Sigmoid colon (tissue), 7 donors: ENCODE measurements at places on chromosomes 2 and 18. TPM values are rescaled to one million over a fixed set of nuclear protein-coding genes. Genes with fewer than 3 reads are reported as not detected.
A peak's percentile ranks its signal among the peaks of the same experiment; 100 is the strongest.

- no peak overlapping the region for H3K4me3 ChIP-seq
- no peaks in the 10 kb centered on the region for H3K36me3 ChIP-seq
- H3K27me3 ChIP-seq, result no peaks in the 10 kb centered on the region
- DNase-seq, result no peak
Observed at GRCh38 chr2:177169810-177170514, 42.6 kb upstream of the HNRNPA3 start.

DNA sequence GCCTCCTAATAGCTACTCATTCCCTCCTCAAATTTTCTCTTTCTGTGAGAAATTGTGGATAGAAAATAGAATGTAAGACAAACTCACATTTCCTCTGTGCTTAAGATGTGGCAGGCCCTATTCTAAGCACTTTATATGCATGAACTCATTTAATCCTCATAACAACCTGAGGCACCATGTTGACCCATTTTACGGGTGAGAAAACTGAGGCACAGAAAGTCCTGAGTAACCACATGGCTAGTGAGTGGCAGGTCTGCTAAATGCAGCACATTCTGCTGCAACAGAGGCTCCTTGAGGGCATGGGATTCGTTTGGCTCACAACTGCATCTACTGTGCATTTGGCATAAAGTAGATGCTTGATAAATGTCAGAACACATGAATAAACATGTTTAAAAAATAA is 22.7 kb upstream of the RNF149 start:
- no peaks in the 10 kb centered on the region for H3K27me3 ChIP-seq
- H3K27ac ChIP-seq, result no peak overlapping the region
- H3K4me1 ChIP-seq, result no peaks in the 10 kb centered on the region
- DNase-seq, result no peak
- H3K36me3 ChIP-seq, result no peaks in the 10 kb centered on the region
- no peak overlapping the region for H3K4me3 ChIP-seq

DNA sequence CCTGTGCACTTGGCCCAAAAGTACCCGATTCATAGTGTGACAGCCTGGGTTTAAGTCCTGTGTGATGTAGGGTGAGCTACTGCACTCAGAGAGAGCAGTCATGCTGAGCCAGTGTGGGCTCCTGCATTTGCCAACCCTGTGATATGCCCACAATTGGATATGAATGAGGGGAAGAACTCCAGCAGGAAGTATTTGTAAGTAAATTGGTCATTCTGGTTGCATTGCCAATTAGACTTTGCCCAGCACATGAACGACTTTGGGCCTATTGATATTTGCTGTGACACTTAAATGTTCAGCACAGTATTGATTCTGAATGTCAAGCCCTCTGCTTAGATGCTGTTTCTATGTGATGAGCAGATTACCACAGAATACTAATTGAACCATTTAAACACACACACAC is 570.9 kb downstream of the PIK3C3 start:
- no peaks in the 10 kb centered on the region for H3K36me3 ChIP-seq
- no peaks in the 10 kb centered on the region for H3K4me1 ChIP-seq
- no peak overlapping the region for H3K27ac ChIP-seq

GRCh38 chr2:152354909-152355308 is 19.9 kb downstream of the FMNL2 start:
- H3K4me1 ChIP-seq, result no peaks in the 10 kb centered on the region
- H3K27me3 ChIP-seq, result no peaks in the 10 kb centered on the region
- H3K36me3 ChIP-seq, result no peaks in the 10 kb centered on the region
- H3K27ac ChIP-seq, result no peak overlapping the region
- no peak overlapping the region for H3K4me3 ChIP-seq

GRCh38 chr2:158578703-158579330 is 122.1 kb downstream of the PKP4 start:
- H3K4me3 ChIP-seq, result no peak overlapping the region
- no peaks in the 10 kb centered on the region for H3K27me3 ChIP-seq
- H3K4me1 ChIP-seq, result no peaks in the 10 kb centered on the region
- no peak overlapping the region for H3K27ac ChIP-seq
- no peaks in the 10 kb centered on the region for H3K36me3 ChIP-seq

The STPG4 gene
- total RNA-seq, result 1.1 TPM

- no peak overlapping the region for H3K27ac ChIP-seq
- no peaks in the 10 kb centered on the region for H3K4me1 ChIP-seq
- H3K27me3 ChIP-seq, result no peaks in the 10 kb centered on the region
- DNase-seq, result no peak
Observed at GRCh38 chr18:61856678-61857077, 36.1 kb downstream of the RNF152 start.

The MAP3K19 gene
- not detected for total RNA-seq

The CD28 gene
- total RNA-seq, result 0.82 TPM

GRCh38 chr2:9720352-9721093 is 89.7 kb upstream of the YWHAQ start:
- H3K4me3 ChIP-seq, result no peak overlapping the region
- DNase-seq, result no peak
- H3K36me3 ChIP-seq, result no peaks in the 10 kb centered on the region
- H3K4me1 ChIP-seq, result no peaks in the 10 kb centered on the region
- H3K27ac ChIP-seq, result no peak overlapping the region

The KLHL14 gene
- total RNA-seq, result 0.33 TPM

- H3K27me3 ChIP-seq, result no peaks in the 10 kb centered on the region
- H3K4me3 ChIP-seq, result no peak overlapping the region
- no peaks in the 10 kb centered on the region for H3K36me3 ChIP-seq
- no peaks in the 10 kb centered on the region for H3K4me1 ChIP-seq
Observed at GRCh38 chr18:7974200-7974874, 407.2 kb downstream of the PTPRM start.

- no peaks in the 10 kb centered on the region for H3K4me1 ChIP-seq
- no peaks in the 10 kb centered on the region for H3K36me3 ChIP-seq
- H3K27me3 ChIP-seq, result no peaks in the 10 kb centered on the region
- H3K4me3 ChIP-seq, result no peak overlapping the region
- H3K27ac ChIP-seq, result no peak overlapping the region
Observed at GRCh38 chr2:233832869-233833311, 21.4 kb downstream of the HJURP start.

DNA sequence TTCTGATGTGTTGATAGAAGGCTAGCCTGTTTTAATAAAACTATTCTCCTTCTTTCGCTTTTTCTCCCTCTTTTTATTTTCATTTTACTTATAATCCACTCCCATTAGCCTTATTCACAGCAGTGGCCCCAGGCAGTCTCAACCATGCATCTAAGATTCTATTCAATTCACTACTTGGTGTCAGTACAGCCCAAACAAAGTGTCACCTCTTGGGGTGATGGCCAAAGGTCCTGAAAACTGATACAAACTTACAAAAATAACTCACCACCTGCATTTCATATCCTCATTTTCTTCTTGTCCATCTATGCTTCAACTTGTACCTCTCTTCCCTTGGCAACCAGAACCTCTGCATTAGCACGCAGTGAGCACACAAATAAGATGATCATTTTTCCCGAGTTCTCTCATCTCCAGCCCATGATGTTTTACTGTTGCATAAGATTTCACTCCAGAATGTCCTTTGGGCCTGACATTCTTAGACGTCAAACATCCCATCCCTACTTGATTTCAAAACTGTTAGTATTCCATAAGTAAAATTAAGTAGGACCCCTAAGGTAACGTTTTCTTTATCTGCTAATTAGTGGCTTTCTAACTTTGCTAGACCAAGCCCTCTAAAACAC is 559.3 kb upstream of the TNP1 start:
- H3K4me1 ChIP-seq, result no peaks in the 10 kb centered on the region
- H3K4me3 ChIP-seq, result no peak overlapping the region
- no peak for DNase-seq

The FOXI3 gene
- total RNA-seq, result not detected

GRCh38 chr2:207503234-207503633 is 26.5 kb upstream of the CREB1 start:
- H3K27me3 ChIP-seq, result no peaks in the 10 kb centered on the region
- H3K4me1 ChIP-seq, result no peaks in the 10 kb centered on the region
- no peak overlapping the region for H3K4me3 ChIP-seq
- H3K27ac ChIP-seq, result no peak overlapping the region
- no peak for DNase-seq

- no peak overlapping the region for H3K4me3 ChIP-seq
- no peaks in the 10 kb centered on the region for H3K4me1 ChIP-seq
- no peak for DNase-seq
- no peaks in the 10 kb centered on the region for H3K36me3 ChIP-seq
Observed at GRCh38 chr2:173400760-173401159, 46.1 kb downstream of the CDCA7 start.

DNA sequence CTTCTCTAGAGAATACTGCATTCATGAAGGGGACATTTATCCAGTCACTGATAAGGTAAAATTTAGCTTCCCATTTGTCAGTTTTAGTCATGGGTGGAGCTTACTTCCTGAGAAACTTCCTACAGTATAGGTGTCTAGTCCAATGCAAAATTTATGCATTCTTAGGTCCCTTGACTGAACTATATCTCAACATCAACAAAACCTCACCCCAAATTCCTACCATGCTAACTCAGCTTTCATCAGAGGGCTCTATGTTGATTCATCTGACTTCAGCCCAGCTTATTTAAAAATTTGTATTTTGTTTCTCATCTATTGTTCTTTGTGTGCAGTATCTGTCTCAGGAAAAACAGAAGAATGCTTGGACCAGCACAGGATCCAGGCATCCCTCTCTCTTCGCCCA is 296.4 kb upstream of the ACVR2A start:
- no peak overlapping the region for H3K27ac ChIP-seq
- H3K4me3 ChIP-seq, result no peak overlapping the region
- no peak for DNase-seq
- H3K4me1 ChIP-seq, result peaks cover 10% of the 10 kb centered on the region
- no peaks in the 10 kb centered on the region for H3K36me3 ChIP-seq

The ABCG8 gene
- not detected for total RNA-seq

The ZNF532 gene
- total RNA-seq, result 104 TPM

DNA sequence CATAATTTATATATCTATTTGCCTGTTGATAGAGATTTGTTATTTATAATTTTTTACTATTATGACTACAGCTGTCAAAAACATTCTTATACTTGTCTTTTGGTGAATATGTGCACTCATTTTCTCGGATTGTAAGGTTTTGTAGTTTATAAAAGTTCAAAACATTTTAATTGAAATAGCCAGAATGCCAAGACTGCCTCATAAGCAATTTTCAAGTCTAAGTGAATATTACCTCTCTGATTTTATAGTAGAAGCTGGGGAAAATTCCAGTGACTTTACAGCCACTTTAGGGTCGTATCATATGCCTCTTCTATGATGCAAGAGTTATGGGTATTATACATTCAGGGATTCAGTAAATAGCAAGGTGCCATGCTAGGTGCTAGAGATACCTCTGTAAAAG is 21.0 kb downstream of the ZC3H6 start:
- no peak overlapping the region for H3K27ac ChIP-seq
- no peaks in the 10 kb centered on the region for H3K36me3 ChIP-seq
- H3K4me1 ChIP-seq, result peaks cover 5% of the 10 kb centered on the region
- DNase-seq, result no peak
- no peak overlapping the region for H3K4me3 ChIP-seq

- peaks cover 17% of the 10 kb centered on the region for H3K27me3 ChIP-seq
- no peaks in the 10 kb centered on the region for H3K4me1 ChIP-seq
- peak overlapping the region; percentile 46 for H3K4me3 ChIP-seq
- peak overlapping the region; percentile 75 for H3K27ac ChIP-seq
- no peak for DNase-seq
Observed at GRCh38 chr2:5690286-5690685, 1.9 kb upstream of the SOX11 start.

The MC5R gene
- total RNA-seq, result not detected

DNA sequence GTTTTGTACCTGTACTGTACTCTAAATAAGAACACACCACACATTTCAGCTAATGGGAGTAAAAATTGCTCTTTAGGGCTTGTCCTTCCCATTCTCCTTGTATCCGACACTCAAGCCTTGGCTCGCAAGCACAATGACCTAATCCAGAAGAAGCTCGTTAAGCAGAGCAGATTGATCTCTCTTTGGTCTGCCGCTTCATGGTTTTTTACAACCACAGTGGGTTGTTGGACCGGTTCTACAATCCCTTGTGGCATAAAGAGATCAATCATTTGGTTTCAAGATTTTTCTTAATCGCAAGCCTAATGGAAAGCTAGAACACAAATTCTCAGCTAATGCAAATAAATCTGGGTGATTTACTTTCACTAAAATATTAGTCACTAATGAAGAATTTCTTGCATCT is 662.1 kb downstream of the LRP1B start:
- no peaks in the 10 kb centered on the region for H3K36me3 ChIP-seq
- DNase-seq, result no peak
- no peak overlapping the region for H3K27ac ChIP-seq
- H3K4me1 ChIP-seq, result no peaks in the 10 kb centered on the region
- no peak overlapping the region for H3K4me3 ChIP-seq

- no peaks in the 10 kb centered on the region for H3K27me3 ChIP-seq
- no peaks in the 10 kb centered on the region for H3K36me3 ChIP-seq
- DNase-seq, result no peak
Observed at GRCh38 chr2:109582928-109583895, 30.6 kb downstream of the SEPTIN10 start.

- H3K36me3 ChIP-seq, result no peaks in the 10 kb centered on the region
- H3K27me3 ChIP-seq, result no peaks in the 10 kb centered on the region
- H3K4me3 ChIP-seq, result no peak overlapping the region
- DNase-seq, result no peak
- H3K4me1 ChIP-seq, result no peaks in the 10 kb centered on the region
- H3K27ac ChIP-seq, result no peak overlapping the region
Observed at GRCh38 chr18:58649966-58650816, 21.1 kb upstream of the MALT1 start.

- no peak overlapping the region for H3K4me3 ChIP-seq
- no peak for DNase-seq
- no peaks in the 10 kb centered on the region for H3K4me1 ChIP-seq
- no peak overlapping the region for H3K27ac ChIP-seq
- no peaks in the 10 kb centered on the region for H3K27me3 ChIP-seq
Observed at GRCh38 chr2:196944570-196944969, 18.1 kb upstream of the PGAP1 start.

DNA sequence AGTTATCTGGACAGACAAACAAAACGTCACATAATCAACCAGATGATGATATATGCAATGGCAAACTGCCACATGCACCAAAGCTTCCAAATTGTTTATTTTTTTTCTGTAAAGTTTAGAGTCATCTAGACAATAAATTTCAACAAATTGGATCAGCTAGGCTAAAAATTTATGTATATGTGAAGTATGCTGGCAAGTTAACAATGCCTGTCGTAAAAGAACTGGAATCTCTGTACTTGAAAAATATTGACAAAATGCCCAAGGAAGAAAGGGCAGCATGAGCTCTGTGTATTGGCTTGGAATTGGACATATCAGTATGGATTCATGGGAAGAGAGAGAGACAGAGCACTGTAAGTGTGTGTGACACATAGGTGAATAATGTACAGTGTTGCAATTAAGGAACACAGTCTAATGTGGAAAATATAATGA is 309.8 kb downstream of the ERBB4 start:
- H3K27me3 ChIP-seq, result no peaks in the 10 kb centered on the region
- no peaks in the 10 kb centered on the region for H3K36me3 ChIP-seq
- H3K4me3 ChIP-seq, result no peak overlapping the region
- no peak overlapping the region for H3K27ac ChIP-seq

The MALL gene
- 5.0 TPM for total RNA-seq

The GULP1 gene
- 56.1 TPM for total RNA-seq

- peak; percentile 62 for DNase-seq
- peak within 1 kb of the TSS; percentile 56 for H3K27ac ChIP-seq
- peak within 1 kb of the TSS; percentile 47 for H3K4me3 ChIP-seq
- no peaks in the 10 kb centered on the region for H3K27me3 ChIP-seq
- no peaks in the 10 kb centered on the region for H3K36me3 ChIP-seq
Observed at GRCh38 chr2:142131010-142131669, at the start of gene LRP1B. Gene LRP1B (minus strand): TSS chr2:142131016. CDS start chr2:142130729, 287 bp downstream.
